ENCODE measurements at places on chromosomes 7 and 10.

DNA sequence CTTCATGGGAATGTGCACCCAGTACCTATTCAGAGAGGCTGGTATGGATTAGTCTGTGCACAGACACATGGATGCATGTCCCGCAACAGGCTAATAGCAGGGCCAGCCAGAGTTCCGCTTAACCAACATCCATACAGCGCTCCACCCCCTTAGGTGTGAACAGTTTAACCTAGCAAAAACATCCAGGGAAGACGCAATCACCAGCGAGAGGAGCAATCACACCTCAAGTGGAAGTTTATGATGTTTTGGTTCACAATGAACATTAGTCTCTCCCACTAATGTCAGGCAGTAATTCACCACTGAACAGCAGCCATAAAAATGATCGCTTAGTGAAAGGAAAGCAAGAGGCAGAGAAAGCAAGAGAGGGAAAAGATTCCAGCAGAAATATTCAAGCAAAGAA lies 91.1 kb downstream of the PLXNA4 start:
- DNase-seq: no peak

DNA sequence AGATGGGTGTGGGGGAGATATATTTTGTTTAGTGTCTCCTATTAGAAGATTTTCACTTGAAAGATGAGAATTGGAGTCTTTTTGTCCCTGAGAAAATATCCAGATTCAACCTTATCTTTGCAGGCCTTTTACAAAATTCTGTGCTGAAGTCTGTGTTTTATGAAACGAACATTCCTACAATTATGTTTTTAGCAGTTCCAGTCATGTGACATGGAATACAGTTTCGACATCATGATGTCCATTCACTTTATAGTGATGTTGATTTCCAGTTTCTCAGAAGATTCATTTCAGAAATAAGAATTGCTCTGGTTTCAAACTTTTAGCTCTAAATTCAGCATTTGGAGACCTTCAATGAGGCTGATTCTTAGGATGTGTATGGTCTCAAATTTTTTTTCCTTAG lies 54.4 kb downstream of the CACNB2 start:
- DNase-seq: no peak

GRCh38 chr10:90089719-90090118 lies 388.3 kb downstream of the KIF20B start:
- DNase-seq: no peak

- peak; percentile 45 for DNase-seq
Observed at GRCh38 chr7:112205343-112206237, 609 bp downstream of the DOCK4 start.

GRCh38 chr7:128322040-128322643 lies 21.6 kb downstream of the RBM28 start:
- peak; percentile 46 for DNase-seq

GRCh38 chr7:103636153-103636552 lies 190.1 kb upstream of the SLC26A5 start:
- DNase-seq: no peak

GRCh38 chr10:78991187-78991586 lies 77.6 kb upstream of the ZMIZ1 start:
- DNase-seq: no peak

DNA sequence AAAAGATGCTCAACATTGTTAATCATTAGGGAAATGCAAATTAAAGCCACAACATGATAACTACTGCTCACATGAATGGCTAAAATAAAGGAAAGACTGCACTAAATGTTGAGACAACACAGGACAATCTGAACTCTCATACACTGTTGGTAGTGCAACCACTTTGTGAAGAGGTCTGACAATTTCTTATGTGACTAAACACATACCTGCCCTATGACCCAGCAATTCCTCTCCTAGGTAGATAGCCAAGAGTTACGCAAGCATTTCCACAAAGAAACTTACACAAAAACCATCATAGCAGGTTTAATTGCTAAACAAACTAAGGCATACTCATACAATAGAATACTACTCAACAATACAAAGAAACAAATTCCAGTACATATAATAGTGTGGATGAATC lies 41.8 kb upstream of the HERPUD2 start:
- no peak for DNase-seq

DNA sequence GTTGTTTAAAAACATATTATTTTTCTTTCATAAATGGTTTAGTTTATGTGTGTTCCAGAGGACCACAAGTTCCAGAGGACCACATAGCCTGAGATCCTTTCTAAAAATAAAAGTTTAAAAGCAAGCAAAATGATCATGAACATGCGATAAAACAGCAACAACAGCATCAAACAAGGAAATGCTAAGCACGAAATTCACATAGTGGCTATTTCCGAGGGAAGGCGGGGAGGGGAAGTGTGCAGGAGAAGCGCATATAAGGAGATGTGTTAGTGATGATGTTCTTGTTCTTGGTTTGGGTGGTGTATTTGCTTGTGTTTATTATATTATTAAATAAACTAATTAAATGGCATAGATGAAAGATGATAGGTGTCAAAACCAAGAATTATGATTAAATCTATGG lies 1.2 kb downstream of the TBATA start:
- no peak for DNase-seq

- no peak for DNase-seq
Observed at GRCh38 chr7:133672866-133673265, 420.0 kb downstream of the EXOC4 start.

DNA sequence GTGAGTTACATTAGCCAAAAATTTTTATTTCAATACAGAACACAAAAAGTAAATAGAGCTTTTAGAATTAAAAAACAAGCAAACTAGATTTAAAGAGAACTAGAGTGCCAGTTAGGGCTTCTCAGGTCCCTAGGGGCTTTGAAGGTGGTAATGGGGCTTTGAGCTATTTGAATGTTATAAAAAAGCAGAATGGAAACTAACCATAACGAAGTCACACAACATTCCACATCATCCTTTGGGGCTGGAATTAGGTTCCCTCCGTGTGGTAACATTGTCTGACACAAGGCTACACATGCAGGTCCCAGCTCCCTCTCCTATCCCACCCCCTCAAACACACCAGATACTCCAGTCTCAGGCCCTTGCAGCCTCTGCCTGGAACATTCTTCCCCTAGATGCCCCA lies 15.3 kb downstream of the JAZF1 start:
- DNase-seq: no peak

All from CD4-positive, alpha-beta T cell treated with Interferon alpha-2 for 1 hour (primary cell).